ENCODE measurements at places on chromosomes 12 and 14.

DNA sequence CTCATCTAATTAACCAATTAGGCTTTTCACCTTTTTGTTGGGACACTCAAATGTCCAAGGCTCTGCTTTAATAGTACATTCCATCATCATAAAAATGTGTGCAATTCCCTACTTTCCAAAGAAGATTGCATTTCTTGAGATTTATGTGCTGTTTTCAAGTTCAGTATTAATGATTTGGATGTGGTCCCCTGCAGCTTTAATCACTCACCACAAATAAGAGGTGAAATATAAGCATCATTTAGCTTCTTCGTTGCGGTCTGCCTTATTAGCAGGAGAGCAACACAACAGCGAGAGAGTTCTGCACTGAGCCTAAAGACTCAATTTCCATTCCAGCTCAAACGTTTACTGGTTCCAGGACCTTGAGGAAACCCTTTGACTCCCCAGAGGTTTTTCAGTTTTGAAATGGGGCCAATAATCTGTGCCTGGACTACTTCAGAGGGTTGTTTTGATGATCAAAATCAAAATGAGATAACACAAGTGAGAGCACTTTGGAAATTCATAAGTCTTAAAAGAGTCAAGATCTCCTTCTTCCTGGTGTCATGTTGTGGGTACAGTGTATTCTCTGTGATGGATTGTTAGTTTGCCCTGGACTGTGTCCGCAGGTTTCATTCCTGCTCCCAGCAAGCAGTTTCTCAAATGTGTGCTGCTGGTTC lies 53.1 kb downstream of the RERG start:
- DNase-seq, result no peak

GRCh38 chr14:100576091-100577085 lies 10.8 kb downstream of the BEGAIN start:
- DNase-seq, result peak; percentile 61

- DNase-seq, result no peak
Observed at GRCh38 chr12:130160711-130161231, 1.5 kb upstream of the FZD10 start.

GRCh38 chr14:20652996-20653975 lies 11.8 kb upstream of the OR6S1 start:
- DNase-seq, result no peak

GRCh38 chr12:100138803-100139098 lies 3.9 kb downstream of the BLTP3B start:
- DNase-seq, result no peak

DNA sequence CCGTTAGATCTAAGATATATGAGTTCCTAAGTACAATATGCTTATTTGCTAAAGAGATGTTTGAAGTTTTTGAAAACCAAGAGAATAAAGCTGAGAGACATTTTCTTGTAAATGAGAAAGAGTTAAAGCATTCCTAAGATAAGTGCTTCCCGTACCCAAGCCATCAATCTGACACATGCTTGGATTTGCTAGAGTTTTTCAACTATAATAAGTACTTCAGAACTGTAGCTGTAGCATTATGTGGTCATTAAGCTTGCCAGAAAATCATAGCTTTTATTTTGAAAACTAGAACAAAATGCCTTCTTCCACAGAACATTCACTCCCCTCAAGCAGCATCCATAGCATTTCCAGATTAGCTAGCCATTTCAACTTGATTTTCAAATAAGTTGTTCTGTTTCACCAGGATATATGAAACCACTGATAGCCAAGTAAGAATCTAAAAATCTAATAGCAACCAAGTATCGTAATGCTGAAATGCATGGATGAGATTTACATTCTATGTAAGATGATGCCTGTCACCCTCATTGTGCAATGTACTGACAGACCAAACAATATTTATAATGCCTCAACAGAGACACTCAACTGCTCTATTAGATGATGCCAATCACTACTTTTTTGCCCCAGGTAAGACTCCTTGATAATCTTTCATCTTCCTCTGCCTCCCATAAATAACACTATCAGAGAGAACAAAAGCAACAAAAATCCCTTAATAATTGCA lies 8.0 kb downstream of the SNW1 start:
- DNase-seq, result no peak

- no peak for DNase-seq
Observed at GRCh38 chr12:49223590-49224369, 34.9 kb upstream of the TUBA1A start.

DNA sequence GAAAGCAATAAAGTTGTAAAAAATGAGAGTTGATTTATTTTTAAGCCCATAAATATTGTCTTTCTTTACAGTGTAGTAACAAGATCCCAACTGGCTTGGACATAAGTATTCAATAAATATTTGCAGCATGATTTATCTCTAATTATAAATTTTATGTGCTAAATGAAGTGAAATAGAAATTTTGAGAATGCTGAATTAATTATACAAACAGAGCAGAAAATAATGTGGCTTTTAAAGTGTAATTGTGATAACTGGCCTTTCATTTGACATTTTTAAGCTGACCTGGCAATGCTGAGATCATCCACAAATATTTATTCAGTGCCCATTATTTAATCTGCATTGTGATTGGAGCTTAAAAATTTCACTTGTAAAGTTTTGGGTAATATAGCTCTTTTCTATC lies 201.6 kb upstream of the NAV3 start:
- no peak for DNase-seq

DNA sequence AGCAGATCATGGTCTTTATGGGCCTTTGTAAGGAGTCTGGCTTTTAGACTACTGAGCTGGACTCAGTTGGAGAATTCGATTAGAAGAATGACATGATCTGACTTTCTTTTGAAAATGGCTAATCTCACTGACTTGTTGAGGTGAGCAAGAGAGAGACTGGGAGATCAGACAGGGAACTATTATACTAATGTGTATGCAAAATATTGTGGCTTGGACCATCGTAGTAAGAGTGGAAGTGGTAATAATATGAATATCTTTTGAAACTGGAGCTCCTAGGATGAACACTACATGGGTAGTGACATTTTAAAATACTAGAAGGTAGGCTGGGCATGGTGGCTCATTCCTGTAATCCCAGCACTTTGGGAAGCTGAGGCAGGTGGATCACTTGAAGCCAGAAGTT lies 56.2 kb upstream of the CCT2 start:
- DNase-seq, result no peak

- no peak for DNase-seq
Observed at GRCh38 chr14:31480156-31480555, 7.7 kb downstream of the GPR33 start.

GRCh38 chr14:55850825-55851241 lies 267.4 kb upstream of the PELI2 start:
- DNase-seq, result no peak

GRCh38 chr12:101670007-101670671 lies 27.3 kb upstream of the CHPT1 start:
- DNase-seq, result no peak

DNA sequence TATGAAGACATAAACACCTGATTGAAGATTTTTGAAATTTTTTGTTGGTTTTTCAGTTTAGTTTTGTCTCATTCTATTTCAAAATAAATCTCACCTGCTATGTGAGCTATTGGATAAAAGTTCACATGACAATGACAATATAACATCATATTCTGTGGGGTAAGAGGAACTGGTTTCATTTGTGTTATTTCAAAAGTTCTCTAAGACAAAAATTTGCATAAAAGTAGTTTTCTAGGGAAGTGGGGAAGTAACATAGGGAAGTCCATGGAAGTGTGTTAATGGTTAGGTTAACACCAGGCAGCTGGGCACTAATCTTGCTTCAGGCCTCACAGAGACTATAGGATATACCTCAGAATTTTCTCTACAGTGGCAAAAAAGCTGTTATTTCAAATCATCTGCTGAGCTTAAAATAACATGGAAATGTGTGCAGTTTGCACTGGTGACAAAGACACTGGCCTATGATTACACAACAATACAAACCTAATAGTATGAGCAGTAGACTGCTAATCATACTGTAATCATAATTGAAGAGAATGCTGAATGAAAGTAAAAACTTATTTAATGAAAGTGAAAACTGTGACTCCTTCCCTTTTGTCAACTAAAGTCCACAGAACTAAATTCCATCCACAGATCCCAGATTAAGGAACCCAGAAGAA lies 710.6 kb upstream of the TMEM132C start:
- DNase-seq, result no peak

DNA sequence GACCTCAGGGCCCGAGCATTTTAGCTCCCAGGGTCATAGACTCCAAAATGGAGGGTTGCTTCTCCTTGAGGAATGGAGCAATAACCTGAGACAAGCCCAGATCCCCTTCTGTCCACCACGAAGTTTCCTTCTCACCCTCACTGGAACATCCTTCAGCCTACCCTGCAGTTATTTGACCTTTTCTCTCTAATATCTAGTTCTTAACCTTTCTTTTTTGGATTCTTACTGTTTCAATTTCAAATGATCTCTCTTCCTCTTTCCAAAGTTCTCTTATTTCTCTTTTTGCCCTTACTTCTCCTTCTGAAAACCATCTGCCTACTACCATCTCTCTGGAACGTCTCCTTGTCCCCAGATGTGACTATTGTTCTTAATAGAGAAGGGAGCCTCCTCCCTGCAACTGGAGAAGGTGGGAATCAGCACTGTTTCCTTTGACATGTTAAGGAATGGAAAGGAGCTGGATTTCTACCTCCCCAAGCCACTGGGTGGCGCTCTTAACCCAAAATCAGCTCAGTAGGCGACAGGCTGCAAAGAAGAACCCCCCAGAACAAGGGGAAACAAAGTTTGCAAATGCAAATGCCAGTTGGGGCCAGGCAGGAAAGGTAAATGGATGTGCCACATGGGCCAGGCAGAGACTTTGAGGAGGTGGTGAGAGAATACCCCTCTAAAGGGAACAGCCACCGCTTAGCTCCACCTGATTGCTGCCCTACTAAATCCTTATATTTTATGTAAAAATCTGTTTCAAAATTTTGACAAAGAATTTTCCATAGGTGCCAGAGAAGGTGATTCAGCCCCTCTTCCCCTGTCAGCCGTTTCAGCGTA lies 22.4 kb upstream of the PDE1B start:
- DNase-seq, result peak; percentile 44

- DNase-seq, result no peak
Observed at GRCh38 chr14:30131581-30132097, 204.0 kb upstream of the PRKD1 start.

- DNase-seq, result no peak
Observed at GRCh38 chr14:84403585-84403984, 1126.4 kb upstream of the FLRT2 start.

- no peak for DNase-seq
Observed at GRCh38 chr12:63948211-63948610, 103.7 kb downstream of the SRGAP1 start.

DNA sequence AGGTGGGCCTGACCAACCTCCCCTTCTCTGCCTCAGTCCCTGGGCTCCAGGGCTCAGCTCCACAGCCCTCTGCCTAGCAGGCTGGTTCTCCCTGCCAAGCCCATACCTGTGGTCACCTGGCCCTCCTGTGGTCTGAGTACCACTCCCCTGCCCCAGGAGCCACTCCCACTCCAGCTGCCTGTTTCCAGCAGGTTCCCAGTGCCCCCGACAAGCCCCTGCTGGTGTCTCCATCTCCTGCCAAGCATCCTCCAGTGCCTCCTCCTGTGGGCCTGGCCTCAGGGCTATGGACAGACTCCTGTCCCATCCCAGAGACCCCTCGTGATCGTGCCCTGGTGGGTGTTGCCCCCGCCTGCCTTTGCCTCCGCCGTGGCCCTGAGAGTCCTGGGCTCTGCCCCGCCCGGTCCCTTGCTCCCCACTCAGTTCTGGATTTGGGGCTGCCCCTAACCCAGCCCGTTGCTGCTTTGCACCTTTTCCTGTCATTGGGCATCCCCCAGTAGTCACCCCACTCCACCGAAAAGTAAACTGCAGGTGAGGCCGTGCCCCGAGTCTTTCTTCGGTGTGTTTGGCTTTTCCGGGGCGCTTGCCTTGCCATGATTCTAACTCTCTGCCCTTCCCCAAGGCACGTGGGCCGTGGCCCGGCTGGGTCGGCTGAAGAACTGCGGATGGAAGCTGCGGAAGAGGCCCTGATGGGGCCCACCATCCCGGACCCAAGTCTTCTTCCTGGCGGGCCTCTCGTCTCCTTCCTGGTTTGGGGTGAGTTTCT lies 9.8 kb downstream of the MEG3 start:
- no peak for DNase-seq

- no peak for DNase-seq
Observed at GRCh38 chr12:91353266-91353665, 170.6 kb upstream of the DCN start.

GRCh38 chr14:96191841-96192462 lies 12.7 kb upstream of the BDKRB2 start:
- DNase-seq, result no peak

GRCh38 chr12:98783420-98783819 lies 138.3 kb downstream of the APAF1 start:
- no peak for DNase-seq

DNA sequence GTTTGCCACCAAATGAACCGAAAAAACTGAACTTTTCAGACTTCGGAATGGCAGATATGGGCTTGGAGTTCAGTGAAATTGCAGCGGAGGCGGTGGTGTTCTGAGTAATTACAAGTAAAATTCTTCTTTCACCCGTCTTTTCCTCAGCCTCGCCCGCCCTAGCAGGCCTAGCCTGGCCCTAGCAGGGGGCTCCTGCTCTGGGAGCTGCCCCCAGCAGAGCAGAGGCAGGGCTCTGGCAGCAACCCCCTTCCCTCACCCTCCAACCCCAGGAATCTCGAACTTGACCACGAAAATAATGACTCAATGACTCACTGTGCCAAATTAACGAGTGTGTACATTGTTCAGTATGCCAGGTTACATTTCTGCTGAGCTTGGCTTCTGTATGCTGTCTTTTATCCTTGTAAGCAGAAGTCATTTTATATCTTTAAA lies 1.1 kb downstream of the PAPLN start:
- DNase-seq, result no peak

DNA sequence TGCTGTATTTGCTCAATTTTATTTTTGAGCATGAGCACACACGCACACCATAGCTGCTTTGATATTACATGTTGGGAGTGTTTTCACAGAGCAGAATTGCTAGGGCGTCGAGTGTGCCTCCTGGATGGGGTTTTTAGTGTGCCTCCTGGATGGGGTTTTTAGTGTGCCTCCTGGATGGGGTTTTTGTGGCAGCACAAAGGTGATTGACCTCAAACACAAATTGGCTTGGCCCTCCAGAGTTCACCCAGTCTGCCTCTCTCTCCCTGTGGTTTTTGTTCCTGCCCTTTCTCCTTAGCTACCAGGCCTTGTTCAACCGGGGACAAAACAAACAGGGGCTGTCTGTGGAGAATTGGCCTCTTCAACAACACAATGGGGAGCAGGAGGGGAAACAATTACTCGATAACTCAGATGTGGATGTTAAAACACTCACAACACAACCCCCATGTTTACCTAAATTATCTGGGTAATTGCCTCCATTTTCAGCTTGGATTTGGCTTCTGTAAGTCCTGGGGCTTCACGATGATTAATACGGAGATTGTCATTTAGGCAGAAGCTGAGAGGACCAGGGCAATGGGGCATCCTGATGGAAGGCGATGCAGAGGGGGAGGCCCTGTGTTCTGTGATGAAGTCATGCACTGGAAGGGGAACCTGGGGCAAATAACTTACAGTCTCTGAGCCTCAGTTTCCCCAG lies 26.9 kb downstream of the TBX3 start:
- no peak for DNase-seq

DNA sequence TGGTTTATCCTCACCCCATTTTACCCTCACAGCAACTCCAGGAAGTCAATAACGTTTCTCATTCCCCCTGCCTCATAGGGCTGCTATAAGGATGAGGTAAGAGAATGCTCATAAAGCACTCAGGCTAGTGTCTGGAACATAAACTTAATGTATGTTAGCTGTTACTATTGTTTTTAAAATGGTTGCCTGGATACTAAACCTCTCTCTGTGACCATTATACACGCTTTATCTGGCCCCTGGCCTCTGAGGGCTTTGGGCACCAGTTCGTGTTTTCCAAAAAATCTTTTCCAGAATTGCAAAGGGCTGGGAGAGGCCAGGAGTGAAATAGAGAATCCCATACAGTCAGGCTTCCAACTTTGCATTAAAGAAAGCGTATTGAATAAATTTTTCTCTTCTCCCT lies 113.9 kb downstream of the KTN1 start:
- no peak for DNase-seq
